ENCODE measurements at places on chromosomes 3 and 15.

GRCh38 chr15:88509321-88509720, 37.2 kb downstream of the DET1 start:
- DNase-seq = no peak

DNA sequence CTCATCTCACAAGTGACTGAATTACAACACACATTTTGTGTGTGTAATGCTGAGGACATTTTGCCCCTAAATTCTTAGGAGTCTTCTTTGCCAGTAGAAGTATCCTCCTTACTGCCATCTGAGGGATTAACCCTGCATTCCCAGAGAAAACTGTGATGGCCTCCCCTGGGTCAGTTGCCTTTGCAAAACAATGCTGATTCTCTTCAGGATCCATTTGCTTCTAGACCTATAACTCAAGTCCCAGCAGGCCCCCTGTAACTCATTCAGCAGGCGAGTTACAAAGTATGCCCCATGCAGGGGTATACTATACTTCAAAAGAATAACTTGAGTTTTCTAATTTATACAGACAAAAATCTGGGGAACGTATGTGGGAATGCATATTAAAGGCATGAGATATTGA, 6.6 kb upstream of the MCF2L2 start:
- peak; percentile 53 for DNase-seq

- DNase-seq = no peak
Observed at GRCh38 chr15:52191207-52191606, at the start of gene GNB5. Gene GNB5 (minus strand): TSS chr15:52191392. CDS start chr15:52184676, 6,716 bp downstream.

GRCh38 chr15:39535466-39535865, 45.4 kb upstream of the THBS1 start:
- DNase-seq = no peak

DNA sequence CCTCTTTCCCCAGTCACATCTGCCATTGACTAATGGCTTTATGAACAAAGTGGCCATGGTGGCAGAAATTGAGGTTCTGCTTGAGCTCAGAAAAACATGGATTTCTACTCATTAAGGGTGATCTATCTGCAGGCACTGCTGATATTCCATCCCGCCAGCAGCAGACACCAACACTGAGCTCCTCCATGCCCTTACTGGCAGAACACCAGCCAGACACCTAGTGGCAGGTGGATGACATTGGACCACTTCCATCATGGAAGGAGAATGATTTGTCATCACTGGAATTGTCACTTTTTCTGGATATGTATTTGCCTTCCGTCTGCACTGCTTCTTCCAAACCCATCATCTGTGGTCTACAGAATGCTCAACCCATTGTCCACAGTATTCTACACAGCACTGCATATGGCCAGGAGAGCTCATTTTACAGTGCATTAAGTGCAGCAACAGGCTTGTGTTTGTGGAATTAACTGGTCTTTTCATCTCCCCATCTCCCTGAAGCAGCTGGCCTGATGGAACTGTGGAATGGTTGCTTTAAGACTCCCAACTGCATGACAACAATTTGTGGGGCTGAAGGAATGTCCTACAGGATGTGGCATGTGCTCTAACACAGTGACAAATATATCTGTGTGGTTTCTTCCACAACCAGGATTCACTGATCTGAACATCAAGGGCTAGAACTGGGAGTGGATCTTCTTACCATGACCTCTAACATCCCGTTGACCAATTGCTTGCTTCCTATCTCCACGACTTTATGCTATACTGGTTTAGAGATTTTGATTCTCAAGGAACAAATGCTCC, 103.4 kb downstream of the WNT7A start:
- DNase-seq = peak; percentile 27

- DNase-seq = no peak
Observed at GRCh38 chr15:42239528-42240182, 31.6 kb upstream of the VPS39 start.

GRCh38 chr15:100829457-100829856, 50.2 kb upstream of the ALDH1A3 start:
- no peak for DNase-seq

GRCh38 chr3:39166932-39167532, 13.6 kb upstream of the CSRNP1 start:
- no peak for DNase-seq

DNA sequence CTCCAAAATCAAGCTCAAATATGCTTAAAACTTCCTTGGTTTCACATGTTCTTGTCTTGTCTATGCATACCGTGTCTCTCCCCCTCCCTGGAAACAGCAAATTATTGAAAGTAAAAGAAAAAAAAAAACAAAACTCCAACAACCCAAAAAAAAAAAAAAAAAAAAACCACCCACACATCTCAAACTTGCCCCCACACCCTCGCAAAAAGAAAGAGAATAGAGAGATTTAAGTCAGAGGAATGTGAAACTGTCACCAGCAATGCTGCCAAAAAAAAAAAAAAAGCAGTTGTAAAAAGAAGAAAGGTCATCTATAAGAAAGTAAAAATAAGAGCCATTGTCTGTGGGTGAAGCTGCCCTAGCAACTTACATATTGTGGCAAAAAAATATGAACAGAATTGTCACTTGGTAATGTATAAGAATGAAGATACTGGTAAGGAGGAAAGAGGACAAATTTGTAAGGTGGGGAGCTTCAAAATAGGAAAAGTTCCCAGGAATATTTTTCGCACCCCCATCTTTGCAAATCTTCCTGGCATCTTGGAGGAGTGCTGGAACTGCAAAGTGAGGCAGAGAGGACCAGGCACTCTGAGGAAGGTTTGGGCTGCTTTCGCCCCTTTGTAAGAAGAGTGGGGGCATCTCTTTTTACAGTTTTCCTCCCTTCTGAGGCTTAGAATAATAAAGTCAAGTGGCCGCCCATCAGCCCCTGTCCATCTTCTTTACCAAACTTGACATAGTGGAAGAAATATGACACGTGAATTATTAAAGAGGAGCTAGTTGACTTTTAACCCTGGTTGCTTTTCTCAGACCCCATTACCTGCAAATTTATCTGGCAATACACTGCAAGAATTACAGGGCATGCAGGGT, 81.8 kb downstream of the NR2F2 start:
- DNase-seq = no peak

DNA sequence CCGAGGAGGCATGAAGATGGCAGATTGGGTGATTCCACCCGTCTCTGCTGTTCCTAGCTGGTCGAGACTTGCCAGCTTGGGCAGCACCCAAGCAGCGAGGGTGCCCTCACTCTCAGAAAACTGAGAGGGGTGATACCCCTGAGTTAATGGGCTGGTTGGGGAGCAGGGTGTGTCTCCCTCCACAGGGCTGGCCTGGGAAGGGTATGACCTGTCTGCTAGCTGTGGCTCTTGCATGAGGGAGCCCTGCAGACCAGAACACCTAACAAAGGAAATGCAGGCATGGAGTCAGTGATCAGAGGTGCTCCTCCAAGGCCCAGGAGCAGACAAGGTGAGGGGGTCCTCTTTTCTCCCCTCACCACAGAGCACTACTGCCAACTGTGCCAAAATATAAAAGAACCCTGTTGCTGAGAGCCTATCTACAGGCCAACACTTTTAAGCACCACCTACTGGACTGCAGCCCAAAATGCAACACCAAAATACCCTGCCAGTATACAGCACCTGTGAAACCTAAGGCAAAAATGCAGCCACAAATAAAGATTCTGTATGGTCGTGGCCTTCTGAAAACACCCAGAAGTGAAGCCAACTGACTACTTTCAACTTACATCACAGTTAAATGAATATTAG, 35.8 kb upstream of the PPM1L start:
- peak; percentile 58 for DNase-seq

GRCh38 chr3:183503746-183504145, 51.8 kb downstream of the KLHL6 start:
- no peak for DNase-seq

DNA sequence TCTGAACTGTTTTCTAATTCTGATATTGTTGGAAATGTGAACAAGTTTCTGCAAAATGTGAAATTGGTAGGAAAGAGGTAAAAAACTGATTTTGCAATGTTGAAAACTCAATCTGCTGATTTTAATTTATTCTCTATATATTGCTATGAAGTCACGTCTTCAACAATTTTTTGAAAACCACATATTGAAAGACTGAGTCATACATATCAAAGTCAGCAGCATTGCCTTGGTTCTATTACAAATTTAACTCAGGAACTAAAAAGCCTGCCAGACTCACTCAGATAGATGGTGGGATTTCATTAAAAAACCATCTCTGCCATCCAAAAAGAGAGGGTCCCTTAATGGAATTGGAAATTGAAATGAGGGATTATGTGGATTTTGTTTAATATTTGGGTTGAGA, 351.4 kb downstream of the CNTN3 start:
- no peak for DNase-seq

- no peak for DNase-seq
Observed at GRCh38 chr3:171481011-171481410, 20.8 kb upstream of the TNIK start.

DNA sequence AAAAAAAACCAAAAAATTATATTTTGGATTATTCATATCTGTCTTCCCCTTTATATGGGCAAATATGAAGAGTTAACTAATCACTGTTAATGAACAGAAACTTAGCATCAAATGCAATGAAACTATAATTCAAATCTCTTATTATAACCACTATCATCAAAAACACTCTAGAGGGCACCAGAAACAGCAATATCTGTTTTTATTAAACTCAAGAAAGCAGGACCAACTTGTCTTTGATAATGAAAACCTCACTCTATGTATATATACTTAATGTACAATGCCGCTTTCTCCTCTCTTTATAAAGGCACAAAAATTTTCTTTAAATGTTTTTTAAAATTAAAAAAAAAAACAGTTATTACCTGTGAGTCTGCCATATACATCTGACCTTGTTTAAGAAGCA, 92.7 kb downstream of the UACA start:
- no peak for DNase-seq
